Vagina (tissue), 2 donors: ENCODE measurements at places on chromosomes 3 and 15.

DNA sequence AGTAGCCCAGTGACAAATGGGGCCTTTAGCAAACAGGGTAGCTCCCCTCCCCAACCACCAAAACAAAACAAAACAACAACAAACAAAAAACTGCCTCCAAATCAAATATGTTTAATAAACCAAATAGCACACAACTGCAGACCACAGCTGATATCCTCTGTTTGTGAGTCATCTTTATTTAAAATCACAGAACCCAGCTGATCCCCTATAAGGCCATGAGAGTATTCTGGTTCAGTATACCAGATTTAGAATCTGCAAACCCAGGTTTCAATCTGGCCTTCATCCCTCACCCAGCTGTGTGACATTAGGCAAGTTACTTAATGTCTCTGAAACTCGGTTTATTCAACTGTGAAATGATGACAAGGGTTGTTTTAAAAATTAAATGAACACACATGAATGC, 124.5 kb downstream of the SUCLG2 start:
- no peaks in the 10 kb centered on the region for H3K4me1 ChIP-seq
- no peak overlapping the region for H3K4me3 ChIP-seq
- no peak for DNase-seq
- no peak overlapping the region for H3K27ac ChIP-seq
- peaks cover 18% of the 10 kb centered on the region for H3K36me3 ChIP-seq
- H3K27me3 ChIP-seq: no peaks in the 10 kb centered on the region

DNA sequence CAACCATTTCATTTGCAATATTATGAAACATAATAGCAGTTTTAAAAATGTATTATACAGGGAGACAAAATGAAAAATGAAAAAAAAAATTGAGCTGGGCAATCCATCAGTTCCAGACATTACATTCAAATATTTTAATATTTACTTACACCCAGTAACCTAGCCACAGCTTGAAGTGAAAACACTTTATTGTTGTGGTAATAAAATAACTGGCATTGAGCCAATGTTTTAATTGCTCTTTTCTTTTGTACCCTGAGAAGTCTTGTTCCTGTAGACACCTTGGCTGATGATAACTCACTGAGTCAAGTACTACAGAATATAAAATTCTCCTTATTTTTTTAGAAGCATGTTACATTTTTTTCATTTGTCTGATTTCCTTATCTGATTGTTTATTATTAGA, 180.6 kb downstream of the ROBO1 start:
- H3K27ac ChIP-seq: no peak overlapping the region

- no peaks in the 10 kb centered on the region for H3K4me1 ChIP-seq
- H3K27ac ChIP-seq: no peak overlapping the region
- H3K27me3 ChIP-seq: no peaks in the 10 kb centered on the region
- H3K36me3 ChIP-seq: no peaks in the 10 kb centered on the region
- H3K4me3 ChIP-seq: no peak overlapping the region
Observed at GRCh38 chr3:78605178-78605577, 1162.6 kb downstream of the ROBO1 start.

DNA sequence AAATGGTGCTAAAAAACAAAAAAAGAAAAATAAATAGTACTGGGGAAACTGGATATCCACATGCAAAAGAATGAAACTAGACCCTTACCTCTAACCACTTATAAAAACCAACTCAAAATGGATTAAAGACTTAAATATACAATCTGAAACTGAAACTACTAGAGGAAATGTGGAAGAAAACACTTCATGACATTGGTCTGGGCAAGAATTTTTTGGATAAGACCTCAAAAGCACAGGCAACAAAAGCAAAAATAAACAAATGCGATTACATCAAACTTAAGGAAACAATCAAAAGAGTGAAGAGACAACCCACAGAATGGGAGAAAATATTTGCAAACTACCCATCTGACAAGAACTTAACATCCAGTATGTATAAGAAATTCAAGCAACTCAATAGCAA, 6.4 kb downstream of the IFT57 start:
- peaks cover 13% of the 10 kb centered on the region for H3K36me3 ChIP-seq
- H3K4me1 ChIP-seq: peaks cover 20% of the 10 kb centered on the region
- no peak overlapping the region for H3K27ac ChIP-seq

GRCh38 chr3:180563406-180563805, 38.6 kb upstream of the TTC14 start:
- no peaks in the 10 kb centered on the region for H3K4me1 ChIP-seq
- no peak overlapping the region for H3K27ac ChIP-seq
- H3K36me3 ChIP-seq: no peaks in the 10 kb centered on the region
- no peaks in the 10 kb centered on the region for H3K27me3 ChIP-seq

DNA sequence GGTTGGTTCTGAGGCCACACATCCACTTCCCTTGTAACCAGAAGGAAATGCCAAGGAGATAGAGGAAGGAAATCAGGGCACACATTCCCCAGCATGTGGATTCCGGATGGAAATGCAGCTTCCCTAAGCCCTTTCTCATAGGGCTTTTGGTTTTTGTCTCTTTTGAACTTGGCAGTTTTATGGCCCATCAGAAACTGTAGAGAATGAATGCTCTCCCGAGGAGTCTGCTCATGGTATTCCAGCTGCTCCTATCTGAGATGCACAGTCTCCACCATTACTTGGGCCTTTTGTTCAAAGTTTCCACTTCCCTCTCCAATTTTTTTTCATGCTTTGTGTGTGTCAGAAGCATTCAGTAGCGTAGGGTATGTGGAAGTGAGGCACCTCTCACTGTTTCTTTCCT, 21.2 kb downstream of the XYLB start:
- no peaks in the 10 kb centered on the region for H3K4me1 ChIP-seq
- DNase-seq: no peak
- H3K27ac ChIP-seq: no peak overlapping the region
- no peaks in the 10 kb centered on the region for H3K36me3 ChIP-seq
- no peaks in the 10 kb centered on the region for H3K27me3 ChIP-seq
- H3K4me3 ChIP-seq: no peak overlapping the region

DNA sequence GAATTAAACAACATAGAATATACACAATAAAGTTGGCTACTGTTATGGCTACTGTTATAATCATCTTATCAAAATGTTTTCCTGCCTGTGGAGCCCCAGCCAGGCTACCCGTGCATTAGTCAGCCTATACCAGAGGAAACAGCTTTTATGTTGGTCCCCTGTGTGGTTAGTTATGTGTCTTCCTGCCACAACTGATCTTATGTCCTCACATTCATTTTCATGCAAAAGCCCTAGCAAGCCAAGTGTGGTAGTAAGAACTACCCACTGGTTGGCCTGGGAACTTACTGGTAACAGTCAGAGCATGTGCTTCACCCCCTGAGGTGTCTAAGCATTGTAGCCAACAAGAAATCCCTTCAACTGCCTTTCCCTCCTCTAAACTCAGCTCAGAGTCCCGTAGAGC, 21.8 kb downstream of the MGLL start:
- no peaks in the 10 kb centered on the region for H3K27me3 ChIP-seq
- H3K4me3 ChIP-seq: no peak overlapping the region
- no peak for DNase-seq

DNA sequence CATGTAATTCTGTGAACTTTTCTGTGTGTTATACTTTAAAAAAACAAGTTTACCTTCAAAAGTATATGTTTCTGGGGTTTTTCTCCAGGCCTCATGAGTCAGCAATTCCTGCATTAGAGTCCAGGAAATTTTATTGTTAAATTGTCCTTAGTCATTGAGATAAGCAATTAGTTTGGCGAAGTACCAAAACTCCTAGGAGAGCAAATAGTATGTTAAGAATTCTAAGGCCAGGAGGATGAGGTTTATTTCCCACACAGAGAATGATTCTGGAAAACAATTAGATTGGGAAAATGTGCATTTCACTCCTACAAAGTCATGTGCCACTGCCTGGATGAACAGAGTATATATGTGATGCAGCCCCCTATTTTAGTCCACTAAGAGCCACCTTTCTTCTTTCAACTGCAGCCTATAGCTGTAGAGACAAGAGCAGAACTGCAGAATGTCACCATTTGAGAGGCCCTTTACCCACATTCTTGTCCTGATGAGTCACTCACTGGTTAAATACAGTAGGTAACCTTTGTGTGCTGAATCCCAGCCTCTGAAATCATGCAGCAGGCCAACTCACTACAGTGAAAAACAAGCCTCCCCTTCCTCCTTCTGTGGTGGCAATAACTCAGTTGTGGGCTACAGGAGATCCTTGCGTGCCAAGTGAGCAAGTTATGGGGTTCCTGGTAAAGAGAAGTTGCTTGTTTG, 452.8 kb upstream of the THBS1 start:
- no peaks in the 10 kb centered on the region for H3K36me3 ChIP-seq
- H3K4me1 ChIP-seq: peaks cover 18% of the 10 kb centered on the region
- no peak overlapping the region for H3K4me3 ChIP-seq
- H3K27ac ChIP-seq: no peak overlapping the region
- H3K27me3 ChIP-seq: no peaks in the 10 kb centered on the region

DNA sequence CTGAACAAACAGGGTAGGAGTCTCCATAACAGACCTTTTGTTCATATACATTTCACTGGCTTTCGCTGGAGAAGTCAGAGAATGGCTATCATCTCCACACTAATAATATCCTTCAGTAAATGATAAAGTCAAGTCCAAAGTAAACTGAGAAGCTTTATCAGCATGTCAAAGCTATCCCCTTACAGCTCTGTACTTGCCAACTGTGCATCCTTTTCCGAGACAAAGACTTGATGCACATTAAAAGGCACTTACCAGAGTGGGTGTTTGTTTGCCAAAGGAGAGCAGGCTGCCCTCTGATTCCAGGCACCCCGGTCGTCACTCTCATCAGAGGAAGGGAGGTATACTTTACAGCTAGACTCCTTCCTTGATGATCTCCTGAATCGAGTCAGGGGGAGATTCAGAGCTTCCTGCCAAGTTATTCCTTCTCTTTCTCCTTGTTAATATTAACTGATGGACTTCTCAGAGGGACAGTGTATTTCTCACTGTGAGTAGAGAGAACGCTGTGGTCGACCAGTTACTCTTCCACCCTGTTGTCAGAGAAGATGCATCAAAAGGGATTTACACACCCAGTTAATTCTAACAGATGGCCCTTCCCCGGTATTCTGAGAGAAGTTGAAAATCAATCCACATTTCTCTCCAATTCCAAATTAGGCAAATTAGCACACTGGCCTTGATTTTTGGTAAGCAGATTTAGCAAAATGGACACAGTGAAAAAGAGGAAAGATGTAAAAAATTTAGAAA, 504.7 kb upstream of the NR2F2 start:
- no peak overlapping the region for H3K4me3 ChIP-seq
- no peak overlapping the region for H3K27ac ChIP-seq
- no peak for DNase-seq
- no peaks in the 10 kb centered on the region for H3K4me1 ChIP-seq

- no peaks in the 10 kb centered on the region for H3K36me3 ChIP-seq
- peaks cover 4% of the 10 kb centered on the region for H3K4me1 ChIP-seq
- H3K27ac ChIP-seq: no peak overlapping the region
- H3K27me3 ChIP-seq: no peaks in the 10 kb centered on the region
- H3K4me3 ChIP-seq: no peak overlapping the region
Observed at GRCh38 chr3:182729903-182730674, 63.2 kb upstream of the ATP11B start.

DNA sequence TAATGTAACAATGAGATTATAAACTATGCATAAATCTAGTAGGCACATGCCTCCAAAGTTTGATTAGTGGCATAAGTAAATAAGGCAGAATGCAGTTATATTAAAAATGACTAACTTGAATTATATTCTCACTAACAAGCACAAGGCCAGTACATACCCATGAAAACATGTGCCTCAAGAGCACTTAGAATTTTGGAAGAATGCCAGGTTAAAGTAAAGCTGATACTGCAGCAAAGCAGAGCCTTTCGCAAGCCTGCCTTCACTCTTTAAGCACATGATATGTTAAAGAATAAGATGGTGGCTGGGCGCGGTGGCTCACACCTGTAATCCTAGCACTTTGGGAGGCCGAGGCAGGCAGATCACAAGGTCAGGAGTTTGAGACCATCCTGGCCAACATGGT, 49.0 kb downstream of the KBTBD12 start:
- H3K27ac ChIP-seq: no peak overlapping the region
- H3K36me3 ChIP-seq: no peaks in the 10 kb centered on the region
- H3K27me3 ChIP-seq: no peaks in the 10 kb centered on the region
- H3K4me1 ChIP-seq: no peaks in the 10 kb centered on the region
- no peak for DNase-seq
- no peak overlapping the region for H3K4me3 ChIP-seq

GRCh38 chr15:63244976-63245645, 32.3 kb upstream of the APH1B start:
- no peak for DNase-seq
- H3K4me1 ChIP-seq: peaks cover 38% of the 10 kb centered on the region
- H3K4me3 ChIP-seq: no peak overlapping the region
- H3K27me3 ChIP-seq: no peaks in the 10 kb centered on the region
- H3K36me3 ChIP-seq: no peaks in the 10 kb centered on the region
- peak overlapping the region; percentile 57 for H3K27ac ChIP-seq

DNA sequence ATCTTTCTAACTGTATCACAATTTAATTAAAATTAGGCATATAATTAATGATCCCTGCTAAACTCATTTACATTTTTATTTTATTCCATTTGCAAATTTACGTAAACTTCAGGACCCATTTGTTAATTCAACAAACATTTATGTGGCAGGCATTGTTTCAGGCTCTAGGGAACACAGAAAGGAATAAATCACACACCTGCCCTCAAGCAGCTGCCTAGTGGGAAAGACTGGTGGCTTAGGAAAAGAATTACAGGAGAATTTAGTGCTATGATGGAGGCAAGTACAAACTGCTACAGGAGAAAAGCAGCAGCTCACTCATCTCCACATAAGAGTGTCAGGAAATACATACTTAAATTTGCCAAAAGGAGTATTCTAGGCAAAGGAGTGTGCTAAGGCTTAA, 11.2 kb downstream of the CBLB start:
- H3K4me3 ChIP-seq: no peak overlapping the region
- H3K27me3 ChIP-seq: no peaks in the 10 kb centered on the region
- DNase-seq: no peak
- peaks cover 51% of the 10 kb centered on the region for H3K4me1 ChIP-seq
- H3K27ac ChIP-seq: no peak overlapping the region

GRCh38 chr3:86990734-86991481, at the start of gene VGLL3:
Gene VGLL3, minus strand, starts transcription at chr3:86991149. Its CDS starts 406 bp downstream, at chr3:86990743.
- no peaks in the 10 kb centered on the region for H3K36me3 ChIP-seq
- peaks cover 6% of the 10 kb centered on the region for H3K4me1 ChIP-seq
- DNase-seq: no peak
- no peaks in the 10 kb centered on the region for H3K27me3 ChIP-seq
- H3K27ac ChIP-seq: peak within 1 kb of the TSS; percentile 77

- no peaks in the 10 kb centered on the region for H3K27me3 ChIP-seq
- no peak for DNase-seq
- H3K27ac ChIP-seq: no peak overlapping the region
- no peaks in the 10 kb centered on the region for H3K36me3 ChIP-seq
- H3K4me1 ChIP-seq: no peaks in the 10 kb centered on the region
- H3K4me3 ChIP-seq: no peak overlapping the region
Observed at GRCh38 chr3:131224886-131225550, 156.6 kb upstream of the NUDT16 start.

DNA sequence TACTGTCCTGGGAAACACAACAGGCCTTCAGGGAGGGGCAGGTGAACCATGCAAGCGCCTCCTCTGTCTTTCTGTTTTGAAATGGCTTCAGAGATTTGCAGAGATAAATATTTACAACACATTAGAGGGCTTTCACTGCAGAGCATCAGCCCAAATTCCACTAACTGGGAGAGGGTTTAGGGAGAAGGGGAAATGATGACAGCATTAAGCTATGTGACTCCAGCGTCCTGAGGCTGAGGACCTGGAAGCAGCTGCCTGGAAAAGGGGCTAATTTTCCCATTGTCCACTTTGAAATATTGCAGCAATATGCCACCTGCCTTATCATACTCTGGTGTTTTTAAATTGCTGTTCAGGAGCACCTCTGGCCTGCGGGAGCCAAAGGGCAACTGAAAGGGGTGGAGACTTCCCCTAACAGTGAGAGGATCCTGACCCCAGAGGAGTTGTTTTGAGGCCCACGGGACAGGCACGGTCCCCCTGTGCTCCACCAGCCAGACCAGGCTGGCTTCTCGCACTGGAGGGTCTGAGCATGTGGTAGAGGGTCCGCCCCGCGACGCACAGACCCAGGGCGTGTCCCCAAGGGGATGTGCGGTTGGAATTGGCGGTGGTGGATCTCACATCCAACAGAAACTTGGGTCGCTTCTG, 110.6 kb downstream of the XXYLT1 start:
- no peak overlapping the region for H3K4me3 ChIP-seq
- peaks cover 54% of the 10 kb centered on the region for H3K4me1 ChIP-seq
- no peak for DNase-seq
